ENCODE measurements at places on chromosomes 16 and 17. TPM values are rescaled to one million over a fixed set of nuclear protein-coding genes. Genes with fewer than 3 reads are reported as not detected.

Gene ALG1
- 51.7 TPM for total RNA-seq

Gene PFN1
- 1,703 TPM for total RNA-seq

Gene KRTAP16-1
- not detected for total RNA-seq

Gene USP31
- total RNA-seq, result 6.4 TPM

Gene MPP2
- total RNA-seq, result 5.7 TPM

Gene GALR2
- total RNA-seq, result not detected

Gene PPY
- total RNA-seq, result not detected

Gene ARL5C
- not detected for total RNA-seq

Gene CLEC18A
- 0.13 TPM for total RNA-seq

Gene GFOD2
- total RNA-seq, result 9.3 TPM

Gene SOX9
- total RNA-seq, result 33.9 TPM

Gene LHX1
- not detected for total RNA-seq

Gene PRR29
- 0.52 TPM for total RNA-seq

Gene DLX4
- not detected for total RNA-seq

Gene DNASE1L2
- 6.4 TPM for total RNA-seq

Gene HNF1B
- total RNA-seq, result not detected

Gene C17orf50
- not detected for total RNA-seq

Gene CCL8
- total RNA-seq, result not detected

Gene CRHR1
- total RNA-seq, result under 0.01 TPM

Gene PLEKHH3
- total RNA-seq, result 30.8 TPM

Measured in epithelial cell of alveolus of lung (primary cell).